ENCODE measurements at places on chromosomes 7 and 10. TPM values are rescaled to one million over a fixed set of nuclear protein-coding genes. Genes with fewer than 3 reads are reported as not detected.

DNA sequence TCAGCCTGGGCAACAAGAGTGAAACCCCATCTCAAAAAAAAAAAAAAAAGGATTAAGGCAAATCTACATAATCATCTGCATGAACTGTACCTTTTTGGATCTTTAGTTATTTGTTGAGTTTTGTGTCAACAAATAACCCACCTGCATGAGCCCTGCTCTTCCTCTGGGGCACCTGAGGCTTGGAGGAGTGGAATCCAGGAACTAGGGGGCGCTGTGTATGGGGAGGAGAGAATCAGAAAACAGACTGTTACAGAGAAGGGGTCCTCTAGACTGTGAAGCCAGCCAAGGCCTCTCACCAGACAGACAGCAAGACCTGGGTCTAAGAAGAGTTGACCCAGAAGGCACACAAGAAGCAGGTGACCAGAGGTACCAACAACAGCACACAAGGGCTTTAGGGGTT, 682.8 kb upstream of the NRP1 start:
- no peak overlapping the region for H3K4me3 ChIP-seq
- peaks cover 4% of the 10 kb centered on the region for H3K4me1 ChIP-seq
- H3K36me3 ChIP-seq = no peaks in the 10 kb centered on the region
- peak; percentile 87 for DNase-seq
- no peaks in the 10 kb centered on the region for H3K27me3 ChIP-seq

The CBX3 gene
- total RNA-seq = 272 TPM

The WDR86 gene
- 59.1 TPM for total RNA-seq

GRCh38 chr10:119511828-119512515, 30.5 kb downstream of the RGS10 start:
- H3K27me3 ChIP-seq = no peaks in the 10 kb centered on the region
- H3K36me3 ChIP-seq = no peaks in the 10 kb centered on the region
- H3K4me1 ChIP-seq = peaks cover 5% of the 10 kb centered on the region
- H3K27ac ChIP-seq = no peak overlapping the region
- no peak for DNase-seq
- H3K4me3 ChIP-seq = no peak overlapping the region

- H3K27me3 ChIP-seq = peaks cover 47% of the 10 kb centered on the region
- H3K36me3 ChIP-seq = no peaks in the 10 kb centered on the region
- H3K4me3 ChIP-seq = no peak overlapping the region
- H3K4me1 ChIP-seq = no peaks in the 10 kb centered on the region
- no peak for DNase-seq
These were observed 378.5 kb downstream of the MDFIC start for GRCh38 chr7:115300231-115300870.

DNA sequence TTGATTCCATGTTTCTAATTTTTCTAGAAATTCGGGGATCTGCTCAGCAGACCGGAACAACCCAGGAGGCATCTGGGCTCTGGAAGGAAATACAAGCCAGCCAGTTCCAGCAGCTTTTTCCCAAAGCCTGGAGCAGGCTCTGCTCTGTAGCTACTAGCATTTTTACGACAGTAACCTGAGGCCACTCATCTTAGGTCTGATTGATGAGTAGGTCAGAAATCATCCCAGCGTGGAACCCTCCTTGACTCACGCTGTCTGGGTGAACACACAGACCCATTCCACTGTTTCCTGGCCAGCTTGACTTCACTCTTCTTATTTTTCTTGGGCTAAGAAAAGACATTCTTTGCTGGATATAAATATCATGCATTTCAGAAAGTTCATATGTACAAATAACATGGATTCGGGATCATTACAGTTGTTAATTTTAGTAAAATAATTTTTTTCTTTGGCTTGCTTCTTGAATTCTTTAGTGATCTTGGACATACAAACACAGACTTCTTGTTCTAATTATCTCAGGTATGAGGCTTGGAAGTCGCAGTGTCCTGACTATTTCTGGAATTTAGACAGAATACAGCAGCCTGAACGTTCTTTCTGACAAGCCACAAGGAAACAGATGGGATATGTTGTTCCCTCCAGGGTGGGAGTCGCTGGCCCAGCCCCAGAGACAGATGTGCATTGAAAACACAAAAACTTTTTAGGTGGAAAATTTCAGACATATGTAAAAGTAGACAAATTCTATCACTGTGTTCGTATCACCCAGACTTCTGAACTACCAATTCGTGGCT, 54.6 kb upstream of the PITRM1 start:
- H3K27me3 ChIP-seq = no peaks in the 10 kb centered on the region
- H3K36me3 ChIP-seq = no peaks in the 10 kb centered on the region
- H3K27ac ChIP-seq = no peak overlapping the region
- no peak for DNase-seq
- no peaks in the 10 kb centered on the region for H3K4me1 ChIP-seq

GRCh38 chr7:9204571-9204970, 771.2 kb downstream of the NXPH1 start:
- 0 out of 2 replicates have a peak, but pooled peaks cover 3% of the 10 kb centered on the region for H3K4me1 ChIP-seq
- no peak overlapping the region for H3K4me3 ChIP-seq
- H3K36me3 ChIP-seq = no peaks in the 10 kb centered on the region
- H3K27me3 ChIP-seq = no peaks in the 10 kb centered on the region

- no peaks in the 10 kb centered on the region for H3K36me3 ChIP-seq
- no peak overlapping the region for H3K4me3 ChIP-seq
- no peaks in the 10 kb centered on the region for H3K27me3 ChIP-seq
- H3K27ac ChIP-seq = 0 out of 2 replicates have a peak overlapping the region, but pooled peaks have one; percentile 42
- no peak for DNase-seq
- H3K4me1 ChIP-seq = no peaks in the 10 kb centered on the region
These were observed 3.5 kb downstream of the RNF216 start for GRCh38 chr7:5777932-5778331.

The AKR1D1 gene
- total RNA-seq = not detected

DNA sequence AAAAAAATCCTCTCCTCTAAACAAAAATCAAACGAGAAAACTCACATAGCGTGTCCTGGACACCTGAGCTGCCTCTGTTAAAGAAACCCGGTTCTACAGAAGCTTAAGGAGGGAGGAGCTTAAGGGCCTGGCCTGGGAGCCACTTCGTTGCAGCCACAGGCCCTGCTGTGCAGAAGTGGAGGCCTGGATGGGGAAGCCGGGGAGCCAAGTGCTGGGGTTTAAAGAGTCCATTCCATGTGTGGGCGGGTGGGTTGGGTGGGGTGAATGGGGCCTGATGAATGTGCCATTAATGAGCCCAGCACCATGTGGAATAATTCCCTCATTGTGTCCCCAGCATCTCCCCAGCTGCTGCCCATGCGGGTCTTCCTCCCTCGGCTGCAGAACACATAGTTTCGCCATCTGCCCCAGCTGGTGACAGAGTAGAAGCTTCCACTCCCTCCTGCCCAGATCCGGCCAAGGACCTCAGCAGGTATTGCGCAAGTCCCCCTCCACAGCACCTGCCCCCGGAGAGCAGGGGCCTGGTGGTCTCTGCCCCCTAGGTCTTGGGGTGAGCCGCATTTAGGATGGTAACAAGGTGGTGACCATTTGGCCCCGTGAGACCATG, 127.8 kb upstream of the BTBD16 start:
- no peaks in the 10 kb centered on the region for H3K4me1 ChIP-seq
- H3K36me3 ChIP-seq = 0 out of 2 replicates have a peak, but pooled peaks cover 5% of the 10 kb centered on the region
- DNase-seq = peak; percentile 34
- H3K4me3 ChIP-seq = no peak overlapping the region

The PAPOLB gene
- total RNA-seq = 0.42 TPM

DNA sequence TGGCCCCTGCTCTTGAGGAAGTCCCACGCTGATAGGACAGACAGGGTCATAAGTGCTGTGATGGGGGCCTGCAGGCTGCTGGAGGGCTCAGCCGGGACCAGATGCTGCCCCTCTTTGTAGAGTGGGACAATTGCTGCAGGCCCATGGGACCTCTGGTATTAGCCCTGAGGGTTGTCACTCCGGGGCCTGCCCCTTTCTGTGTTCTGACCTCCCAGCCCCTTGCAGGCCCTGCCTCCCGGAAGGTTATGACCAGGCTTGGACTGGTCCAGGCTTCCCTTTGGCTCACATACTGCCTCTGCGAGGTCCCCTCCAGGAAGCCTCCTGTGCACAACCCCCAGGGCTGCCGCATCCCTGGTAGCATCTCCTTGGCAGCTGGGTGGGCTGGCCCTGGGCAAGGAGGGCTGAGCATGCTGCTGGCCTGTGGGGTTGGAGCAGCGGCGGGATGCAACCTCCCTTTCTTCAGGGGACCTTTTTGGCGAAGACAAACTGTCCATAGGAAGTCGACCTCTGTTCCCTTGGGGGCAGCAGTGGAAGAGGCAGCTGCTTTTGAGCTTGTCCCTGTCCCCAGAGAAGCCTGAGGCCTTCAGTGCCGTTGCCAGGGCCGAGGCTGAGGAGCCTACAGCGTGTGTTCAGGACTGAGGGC, 8.8 kb downstream of the LIMK1 start:
- H3K4me1 ChIP-seq = peaks cover 34% of the 10 kb centered on the region
- no peak overlapping the region for H3K4me3 ChIP-seq

GRCh38 chr10:28833313-28833712, 156.0 kb downstream of the BAMBI start:
- H3K27me3 ChIP-seq = no peaks in the 10 kb centered on the region
- H3K4me3 ChIP-seq = no peak overlapping the region
- DNase-seq = no peak
- H3K27ac ChIP-seq = no peak overlapping the region
- H3K36me3 ChIP-seq = no peaks in the 10 kb centered on the region

DNA sequence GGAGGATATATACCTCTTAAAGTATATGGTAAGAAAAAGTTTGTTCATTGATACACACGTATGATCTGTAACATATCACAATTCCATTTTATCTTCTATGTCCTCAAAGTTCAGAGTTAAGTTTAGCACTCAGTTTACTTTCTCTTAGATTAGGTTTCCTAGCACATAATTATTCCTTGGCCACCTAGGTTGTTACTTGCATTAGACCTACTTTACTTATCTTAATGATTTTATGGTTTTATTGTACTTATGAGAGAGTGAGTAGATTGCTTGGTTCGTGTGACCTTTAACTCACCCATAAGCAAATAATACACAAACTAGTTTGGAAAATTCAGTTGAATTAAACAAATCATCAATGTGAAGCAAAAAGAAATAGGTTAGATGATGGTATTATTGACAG, 33.9 kb upstream of the SP4 start:
- no peak overlapping the region for H3K4me3 ChIP-seq
- no peaks in the 10 kb centered on the region for H3K27me3 ChIP-seq
- H3K36me3 ChIP-seq = no peaks in the 10 kb centered on the region
- H3K27ac ChIP-seq = no peak overlapping the region
- DNase-seq = no peak

- H3K27me3 ChIP-seq = no peaks in the 10 kb centered on the region
- no peaks in the 10 kb centered on the region for H3K4me1 ChIP-seq
- H3K27ac ChIP-seq = no peak overlapping the region
- no peak for DNase-seq
These were observed 314.0 kb downstream of the CDK14 start for GRCh38 chr7:90910136-90910535.

DNA sequence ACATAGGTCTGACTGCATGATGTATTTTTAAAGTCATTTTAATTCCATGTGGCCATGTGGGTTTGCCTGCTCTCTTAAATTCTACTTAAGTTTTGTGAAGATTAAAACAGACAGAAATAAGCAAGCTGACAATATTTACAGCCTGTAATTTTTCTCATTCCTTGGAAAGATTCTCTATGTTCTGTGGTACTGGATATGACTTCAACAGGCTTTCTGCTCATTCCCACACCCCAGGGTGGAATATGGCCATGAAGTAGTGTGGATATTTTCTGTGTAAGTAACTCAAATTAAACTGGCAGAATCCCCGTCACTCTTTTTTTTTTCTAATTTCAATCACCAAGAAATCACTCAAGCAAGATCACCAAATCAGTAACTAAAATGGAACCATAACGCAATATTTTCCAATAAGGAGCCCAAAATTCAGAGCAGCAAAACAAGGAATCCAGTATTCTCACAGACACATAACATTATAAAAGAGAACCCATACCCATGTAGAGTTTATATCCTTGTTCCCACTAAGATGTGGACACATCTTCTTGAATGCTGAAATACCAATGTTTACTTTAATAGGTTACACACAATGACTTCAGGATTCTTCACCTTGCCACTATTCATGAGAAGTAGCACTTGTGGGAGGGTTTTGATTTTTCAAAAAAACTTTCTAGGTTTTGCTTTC, 5.7 kb downstream of the HOXA5 start:
- no peak overlapping the region for H3K27ac ChIP-seq
- H3K4me3 ChIP-seq = no peak overlapping the region
- no peaks in the 10 kb centered on the region for H3K36me3 ChIP-seq
- no peak for DNase-seq
- peaks cover 100% of the 10 kb centered on the region for H3K27me3 ChIP-seq

- no peak overlapping the region for H3K4me3 ChIP-seq
- no peaks in the 10 kb centered on the region for H3K27me3 ChIP-seq
- H3K27ac ChIP-seq = no peak overlapping the region
- no peak for DNase-seq
These were observed 124.2 kb upstream of the SEM1 start for GRCh38 chr7:96833676-96834453.

DNA sequence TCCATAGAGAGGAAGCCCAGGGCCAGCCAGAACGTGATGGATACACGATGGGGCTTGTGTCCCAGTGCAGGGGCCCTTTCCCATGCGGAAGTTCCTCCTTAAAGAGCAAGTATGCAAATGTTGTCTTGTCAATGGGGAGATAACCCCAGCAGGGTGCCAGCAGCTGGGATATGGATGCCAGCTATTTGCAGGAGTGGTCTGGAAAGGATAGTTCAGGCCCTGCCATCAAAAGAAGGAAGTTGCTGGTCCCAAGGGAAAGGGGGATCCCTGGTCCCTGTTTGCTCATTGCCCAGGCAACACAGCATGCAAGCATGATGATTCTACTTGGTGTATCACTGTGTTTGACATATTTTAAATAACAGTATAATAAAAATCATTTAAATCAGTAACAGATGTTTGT, 73.1 kb upstream of the HECW1 start:
- peaks cover 5% of the 10 kb centered on the region for H3K4me1 ChIP-seq
- H3K36me3 ChIP-seq = no peaks in the 10 kb centered on the region
- H3K27me3 ChIP-seq = no peaks in the 10 kb centered on the region
- H3K27ac ChIP-seq = no peak overlapping the region
- no peak overlapping the region for H3K4me3 ChIP-seq

- H3K4me1 ChIP-seq = peaks cover 6% of the 10 kb centered on the region
- no peak overlapping the region for H3K27ac ChIP-seq
- no peak for DNase-seq
These were observed 225.0 kb downstream of the SDHAF3 start for GRCh38 chr7:97342512-97342911.

GRCh38 chr10:58856508-58857240, 319.8 kb upstream of the PHYHIPL start:
- H3K4me3 ChIP-seq = no peak overlapping the region
- no peaks in the 10 kb centered on the region for H3K36me3 ChIP-seq
- DNase-seq = peak; percentile 48
- H3K4me1 ChIP-seq = no peaks in the 10 kb centered on the region
- H3K27ac ChIP-seq = no peak overlapping the region
- H3K27me3 ChIP-seq = no peaks in the 10 kb centered on the region

GRCh38 chr10:126061526-126061925, 165.2 kb downstream of the FANK1 start:
- no peaks in the 10 kb centered on the region for H3K27me3 ChIP-seq
- no peaks in the 10 kb centered on the region for H3K4me1 ChIP-seq
- H3K27ac ChIP-seq = no peak overlapping the region
- H3K36me3 ChIP-seq = no peaks in the 10 kb centered on the region
- DNase-seq = no peak
- no peak overlapping the region for H3K4me3 ChIP-seq

The PRPS1L1 gene
- not detected for total RNA-seq

The CNNM1 gene
- total RNA-seq = 0.90 TPM

Data from GM23338 (cell line).